ENCODE measurements at places on chromosomes 16 and 17. TPM values are rescaled to one million over a fixed set of nuclear protein-coding genes. Genes with fewer than 3 reads are reported as not detected.

NPIPA8 gene
- total RNA-seq, result not detected

MYH2 gene
- not detected for total RNA-seq

OTOP2 gene
- total RNA-seq, result not detected

DNA sequence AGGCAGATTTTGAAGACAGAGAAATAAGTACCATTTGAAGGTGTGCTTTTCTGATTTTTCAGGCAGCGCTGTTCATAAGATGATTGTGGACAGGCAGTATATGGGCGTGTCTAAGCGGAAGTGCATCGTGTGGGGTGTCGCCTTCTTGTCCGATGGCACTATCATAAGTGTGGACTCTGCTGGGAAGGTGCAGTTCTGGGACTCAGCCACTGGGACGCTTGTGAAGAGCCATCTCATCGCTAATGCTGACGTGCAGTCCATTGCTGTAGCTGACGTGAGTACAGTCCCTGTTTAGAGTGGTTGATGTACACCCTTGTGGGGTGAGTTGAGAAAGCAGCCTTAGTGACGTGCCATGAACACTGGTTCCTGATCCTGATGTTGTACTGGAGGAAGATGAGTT is 10.7 kb downstream of the UTP4 start:
- DNase-seq, result no peak

GRCh38 chr16:88634141-88634993 is 4.0 kb upstream of the IL17C start:
- DNase-seq, result peak; percentile 72

GRCh38 chr16:89269805-89270665 is 52.5 kb downstream of the ZNF778 start:
- DNase-seq, result no peak

Measured in activated CD4-positive, alpha-beta memory T cell treated with anti-CD3 and anti-CD28 coated beads for 36 hours (primary cell).